CD4-positive, alpha-beta T cell treated with Interleukin-1 beta for 1 hour (primary cell): ENCODE measurements at places on chromosomes 2 and 18.

- DNase-seq: no peak
Measured at GRCh38 chr2:214856137-214856536, 46.7 kb upstream of the BARD1 start.

GRCh38 chr2:207182911-207183310 lies 17.2 kb upstream of the KLF7 start:
- DNase-seq: no peak

DNA sequence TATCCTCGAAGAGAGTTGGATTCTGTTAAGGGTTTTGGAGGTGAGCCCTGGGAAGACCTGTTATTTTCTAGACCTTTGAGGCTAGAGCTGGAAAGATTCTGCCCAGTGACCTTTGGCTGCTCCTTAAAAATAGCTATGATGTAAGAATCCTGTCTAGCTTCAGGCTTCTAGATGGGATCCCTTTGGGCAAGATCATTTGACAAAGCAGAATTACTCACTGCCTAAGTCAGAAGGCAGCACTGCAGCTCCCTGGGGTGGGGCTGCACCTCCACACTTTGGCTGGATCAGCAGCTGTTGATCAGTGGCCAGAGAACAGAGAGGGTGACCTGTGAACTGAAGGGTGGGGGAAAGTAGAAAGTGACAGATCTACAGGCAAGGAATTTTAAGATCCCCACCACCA lies 103.8 kb downstream of the ASAP2 start:
- no peak for DNase-seq

GRCh38 chr2:131050896-131051295 lies 42.4 kb downstream of the FAM168B start:
- DNase-seq: no peak

GRCh38 chr18:39620551-39621168 lies 2055.1 kb upstream of the CELF4 start:
- DNase-seq: no peak

DNA sequence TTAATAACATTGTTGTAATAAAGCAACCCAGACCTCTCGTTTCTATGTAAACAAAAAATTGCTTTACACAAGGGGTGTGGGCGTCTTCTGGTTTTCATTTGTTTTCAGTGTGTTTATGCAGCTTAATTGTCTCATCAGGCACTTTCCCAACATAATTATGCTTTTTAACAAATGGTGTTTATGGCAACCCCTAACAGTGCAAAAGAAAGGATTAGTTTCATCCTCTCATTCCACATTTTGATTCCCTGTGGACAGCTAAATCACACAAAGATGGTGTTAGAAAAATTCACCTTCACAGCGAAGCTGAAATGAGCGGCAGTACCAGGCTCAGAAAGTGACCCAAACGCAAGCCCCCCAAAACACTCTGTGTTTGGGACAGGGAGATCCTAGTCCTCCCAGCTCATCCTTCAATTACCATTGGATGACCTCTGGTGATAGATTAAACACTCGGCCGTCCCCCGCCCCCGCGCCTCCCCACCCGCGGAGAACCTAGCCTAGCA lies 724 bp downstream of the FTCDNL1 start:
- no peak for DNase-seq

DNA sequence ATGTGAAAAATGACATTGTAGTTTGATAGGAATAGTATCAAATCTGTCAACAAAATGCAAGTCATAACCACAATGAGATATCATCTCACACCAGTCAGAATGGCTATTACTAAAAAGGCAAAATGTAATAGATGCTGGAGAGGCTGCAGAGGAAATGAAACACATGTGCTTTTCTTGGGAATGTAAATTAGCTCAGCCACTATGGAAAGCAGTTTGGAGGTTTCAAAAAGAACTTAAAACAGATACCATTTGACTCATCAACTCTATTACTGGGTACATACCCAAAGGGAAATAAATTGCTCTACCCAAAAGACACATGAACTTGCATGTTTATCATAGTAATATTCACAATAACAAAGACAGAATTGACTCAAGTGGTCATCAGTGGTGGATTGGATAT lies 572.6 kb downstream of the TRIB2 start:
- no peak for DNase-seq

GRCh38 chr18:75053028-75053629 lies 155.8 kb downstream of the PTGR3 start:
- DNase-seq: no peak

DNA sequence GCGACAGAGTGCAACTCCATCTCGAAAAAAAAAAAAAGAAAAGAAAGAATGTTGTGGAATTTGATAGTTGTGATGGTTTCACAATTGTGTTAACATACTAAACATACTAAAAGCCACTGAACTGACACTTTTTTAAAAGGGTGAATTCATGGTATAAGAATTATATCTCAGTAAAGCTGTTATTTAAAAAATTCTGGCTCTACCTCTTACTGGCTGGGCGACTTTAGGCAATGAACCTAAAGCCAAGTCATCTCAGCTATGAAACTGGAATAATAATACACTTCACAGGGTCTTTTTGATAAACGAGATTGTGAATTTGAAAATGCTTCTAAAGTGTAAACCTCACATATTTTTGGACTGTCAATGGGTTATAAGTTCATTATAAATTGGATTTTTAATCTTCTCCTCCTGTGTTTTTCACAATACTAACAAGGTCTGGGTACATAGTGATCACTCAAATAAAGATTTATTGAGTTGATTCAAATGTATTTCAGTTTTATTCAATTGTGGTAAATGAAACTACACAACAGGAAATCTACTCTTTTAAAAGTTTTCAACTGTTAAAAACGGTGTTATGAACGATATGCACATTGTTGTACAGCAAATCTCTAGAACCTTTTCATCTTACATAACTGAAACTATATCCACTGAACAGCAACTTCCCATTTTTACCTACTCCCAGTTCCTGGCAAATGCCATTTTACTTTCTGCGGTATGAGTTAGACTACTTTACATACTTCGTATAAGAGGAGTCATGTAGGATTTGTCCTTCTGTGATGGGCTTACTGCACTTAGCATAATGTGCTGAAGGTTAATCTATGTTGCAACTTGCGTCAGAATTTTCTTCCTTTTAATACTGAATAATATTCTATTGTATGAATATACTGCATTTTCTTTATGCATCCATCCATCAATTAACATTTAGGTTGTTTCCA lies 43.0 kb upstream of the GTF2A1L start:
- no peak for DNase-seq

DNA sequence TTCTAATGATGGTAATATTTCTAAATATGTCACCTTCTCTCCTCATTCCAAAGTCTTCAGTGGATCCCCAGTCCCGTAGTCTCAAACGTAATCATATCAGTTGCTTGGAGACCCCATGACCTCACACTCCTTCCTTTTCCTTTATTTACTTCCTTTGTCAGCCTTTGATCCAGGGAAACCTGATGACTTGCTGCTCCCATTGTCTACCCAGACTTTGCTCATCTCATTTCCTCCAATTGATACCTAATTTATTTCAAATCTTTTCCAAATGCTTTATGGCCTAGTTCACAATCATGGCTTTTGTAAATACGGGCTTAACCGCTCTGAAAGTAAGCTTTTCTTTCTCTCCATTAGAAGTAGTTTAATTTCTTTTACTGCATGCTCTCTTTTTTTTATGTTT lies 402.4 kb upstream of the CYRIA start:
- no peak for DNase-seq

- DNase-seq: no peak
Measured at GRCh38 chr2:240129731-240130392, 6.2 kb downstream of the COPS9 start.

DNA sequence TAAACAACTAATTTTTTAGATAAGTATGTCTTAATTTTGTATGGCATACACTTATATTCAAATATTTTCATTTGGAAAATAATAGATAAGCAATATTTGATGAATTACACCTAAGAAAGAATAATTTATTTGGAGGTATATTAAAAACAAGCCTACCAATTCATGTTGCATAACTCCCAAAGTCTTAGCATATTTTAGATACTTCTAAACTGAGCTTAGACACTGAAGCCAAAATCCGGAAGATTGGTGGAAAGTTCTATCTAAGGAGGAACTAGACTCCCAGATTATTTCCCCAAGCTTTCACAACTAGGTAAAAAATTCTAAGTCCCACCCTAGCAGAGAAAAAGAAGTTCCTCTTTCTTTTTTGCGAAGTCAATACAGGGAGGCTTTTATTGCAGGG lies 221.0 kb upstream of the MMADHC start:
- no peak for DNase-seq

DNA sequence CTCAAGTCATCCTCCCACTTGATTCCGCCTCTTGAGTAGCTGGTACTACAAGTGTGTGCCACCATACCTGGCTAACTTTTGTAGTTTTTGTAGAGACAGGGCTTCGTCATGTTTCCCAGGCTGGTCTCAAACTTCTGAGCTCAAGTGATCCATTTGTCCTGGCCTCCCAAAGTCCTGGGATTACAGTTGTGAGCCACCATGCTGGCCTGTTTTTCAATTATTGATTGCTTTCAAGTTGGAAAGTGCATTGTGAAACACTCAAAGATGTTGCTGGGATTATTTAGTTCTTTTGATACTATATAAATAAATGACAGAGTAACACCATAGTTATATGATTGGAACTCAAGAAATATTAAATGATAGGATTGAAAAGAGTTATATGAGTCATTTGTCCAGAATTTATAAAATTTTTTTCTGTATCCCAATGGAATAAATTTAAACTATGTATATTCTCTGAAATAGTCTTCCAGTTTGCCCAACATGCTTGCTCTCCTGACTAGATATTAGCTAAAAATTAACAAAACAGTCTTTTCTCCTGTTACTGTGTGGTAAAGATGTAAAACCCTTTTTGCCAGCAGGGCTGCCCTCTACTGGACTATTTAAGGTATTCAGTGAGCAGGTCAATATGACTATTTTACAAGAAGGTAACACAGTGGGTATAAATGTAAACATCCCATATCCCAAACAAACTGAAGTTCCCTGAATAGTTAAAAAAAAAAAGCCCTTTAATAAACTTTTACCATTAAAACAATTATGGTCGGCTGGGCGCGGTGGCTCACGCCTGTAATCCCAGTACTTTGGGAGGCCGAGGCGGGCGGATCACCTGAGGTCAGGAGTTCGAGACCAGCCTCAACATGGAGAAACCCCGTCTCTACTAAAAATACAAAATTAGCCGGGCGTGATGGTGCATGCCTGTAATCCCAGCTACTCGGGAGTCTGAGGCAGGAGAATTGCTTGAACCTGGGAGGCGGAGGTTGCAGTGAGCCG lies 42.7 kb downstream of the ACSL3 start:
- peak; percentile 51 for DNase-seq

- DNase-seq: no peak
Measured at GRCh38 chr2:105909215-105909614, 164.5 kb downstream of the NCK2 start.

GRCh38 chr2:52810460-52810859 lies 957.1 kb upstream of the CHAC2 start:
- no peak for DNase-seq

DNA sequence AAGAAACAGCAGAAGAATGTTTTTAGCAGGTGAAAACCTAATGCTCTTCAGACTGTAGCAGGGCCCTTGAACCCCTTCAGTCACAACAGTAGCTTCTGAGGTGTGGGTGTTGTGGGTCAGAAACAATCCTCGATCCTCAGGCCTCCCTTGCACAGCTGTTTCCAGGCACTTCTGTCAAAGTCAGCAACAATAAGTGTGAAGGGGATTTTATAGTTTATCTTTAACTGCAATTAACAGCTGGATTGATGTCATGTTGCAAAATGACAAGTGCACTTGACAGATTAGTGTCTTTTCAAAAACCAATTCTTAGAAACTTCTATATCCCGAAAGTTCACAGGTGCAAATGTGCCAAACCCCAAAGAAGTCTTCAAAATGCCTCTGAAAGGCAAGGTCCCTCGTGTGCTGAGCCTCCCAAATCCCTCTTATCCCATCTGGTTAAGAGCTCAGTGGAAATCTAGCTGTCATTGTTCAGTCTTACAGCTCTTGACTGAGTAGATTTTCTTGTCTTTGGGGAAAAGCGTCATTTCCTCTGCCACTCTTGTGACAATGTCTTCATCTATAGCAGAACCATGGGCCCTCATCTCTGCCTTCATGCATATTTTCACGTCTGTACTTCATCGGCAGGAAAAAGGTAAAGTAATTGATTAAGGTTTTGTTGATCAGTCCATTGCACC lies 29.6 kb downstream of the M1AP start:
- no peak for DNase-seq

DNA sequence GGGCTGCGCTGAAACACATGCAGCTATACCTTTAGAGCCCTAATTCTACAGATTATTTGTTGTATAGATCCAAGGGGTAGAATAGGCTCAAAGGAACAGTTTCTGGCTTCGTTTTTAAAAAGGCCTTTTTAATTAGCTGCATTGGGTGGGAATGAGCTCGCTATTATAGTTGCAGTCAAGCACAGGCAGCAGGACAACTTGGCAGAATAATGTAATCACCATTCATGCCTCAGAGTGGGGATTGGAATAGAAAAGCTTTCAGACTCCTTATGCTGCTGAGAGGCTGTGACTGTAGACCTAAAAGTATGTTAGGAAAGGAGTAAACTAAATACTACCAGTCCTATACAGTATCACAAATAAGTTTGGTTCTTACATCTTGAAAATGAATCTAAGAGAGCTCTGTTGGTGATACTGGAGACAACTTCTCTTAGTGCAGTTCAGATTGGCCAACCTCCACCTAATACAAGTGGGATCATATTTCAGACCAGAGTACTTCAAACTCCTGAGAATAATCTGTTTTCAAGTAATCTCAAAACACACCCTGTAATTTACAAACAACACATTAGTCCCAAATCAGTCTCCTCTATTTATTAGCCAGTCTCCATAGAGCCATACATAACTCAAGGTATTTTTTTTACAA lies 121.4 kb downstream of the ANTXR1 start:
- no peak for DNase-seq

GRCh38 chr2:199810422-199811171 lies 40.4 kb downstream of the FTCDNL1 start:
- DNase-seq: no peak

DNA sequence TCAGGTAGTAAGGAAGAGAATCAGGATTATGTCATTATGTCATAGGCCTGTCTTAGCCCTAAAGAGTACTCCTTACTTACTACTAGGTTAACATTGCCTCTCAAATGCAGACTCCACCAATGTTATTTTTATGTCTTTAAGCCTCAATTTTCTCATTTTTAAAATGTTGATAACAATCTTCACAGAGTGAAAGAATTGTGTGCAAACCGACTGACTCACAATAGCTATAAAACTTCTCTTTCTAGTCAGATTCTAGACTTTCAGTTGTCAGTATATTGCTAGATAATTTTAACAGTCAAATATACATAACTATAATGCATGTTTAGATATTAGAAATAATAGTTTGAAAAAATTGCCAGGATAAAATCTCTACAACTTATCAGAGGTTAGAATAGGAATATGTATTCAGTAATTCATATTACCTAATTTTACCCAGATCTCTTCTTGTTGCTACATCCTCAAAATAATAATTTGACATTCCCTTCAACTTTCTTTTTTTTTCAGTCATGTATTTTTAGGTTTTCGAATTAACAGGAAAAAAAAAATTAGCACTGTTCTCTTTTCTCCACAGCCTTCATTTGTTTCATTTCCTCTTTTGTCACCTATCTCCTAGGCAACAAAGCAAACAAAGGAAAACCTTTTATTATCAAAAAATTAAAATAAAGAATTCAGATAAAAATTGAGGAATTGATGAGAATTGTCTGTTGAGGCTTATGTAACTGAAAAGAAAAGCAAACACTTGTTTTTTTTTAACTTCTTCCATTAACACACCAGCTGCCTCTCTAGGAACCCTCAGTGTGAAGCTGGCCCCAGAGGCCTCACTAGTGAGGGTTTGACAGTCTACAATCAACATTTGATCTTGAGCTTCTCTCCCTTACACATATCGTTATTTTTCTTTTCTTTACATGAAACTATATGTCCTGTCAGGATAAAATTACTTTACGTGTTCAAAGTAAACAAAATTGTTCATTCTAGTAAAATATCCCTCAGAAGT lies 279.0 kb downstream of the CALCRL start:
- peak; percentile 9 for DNase-seq
